ENCODE measurements at places on chromosomes 2 and 18. TPM values are rescaled to one million over a fixed set of nuclear protein-coding genes. Genes with fewer than 3 reads are reported as not detected.
A peak's percentile ranks its signal among the peaks of the same experiment; 100 is the strongest.

DNA sequence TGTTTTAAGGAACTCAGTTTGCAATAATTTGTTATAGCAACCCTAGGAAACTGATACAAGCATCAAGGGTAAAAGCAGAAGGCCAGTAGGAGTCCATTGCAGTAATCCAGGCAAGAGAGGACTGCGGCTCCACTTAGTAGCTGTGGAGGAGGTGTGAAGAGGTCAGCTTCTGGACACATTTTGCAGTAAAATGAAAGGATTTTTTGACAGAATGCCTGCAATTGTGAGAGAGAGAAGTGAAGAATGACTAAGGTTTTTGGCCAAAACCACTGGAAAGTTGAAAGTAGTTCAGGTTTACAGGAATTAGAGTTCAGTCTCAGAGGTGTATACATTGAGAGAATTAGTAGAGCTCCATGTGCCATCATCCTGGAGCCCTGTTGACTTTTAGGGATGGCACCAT, 129.5 kb downstream of the RHBDD1 start:
- DNase-seq, result no peak

- DNase-seq, result peak; percentile 18
Measured at GRCh38 chr18:50559752-50560680, at the start of gene MAPK4. Gene MAPK4 (plus strand): TSS chr18:50560087. CDS start chr18:50663959, 103,872 bp downstream.

DNA sequence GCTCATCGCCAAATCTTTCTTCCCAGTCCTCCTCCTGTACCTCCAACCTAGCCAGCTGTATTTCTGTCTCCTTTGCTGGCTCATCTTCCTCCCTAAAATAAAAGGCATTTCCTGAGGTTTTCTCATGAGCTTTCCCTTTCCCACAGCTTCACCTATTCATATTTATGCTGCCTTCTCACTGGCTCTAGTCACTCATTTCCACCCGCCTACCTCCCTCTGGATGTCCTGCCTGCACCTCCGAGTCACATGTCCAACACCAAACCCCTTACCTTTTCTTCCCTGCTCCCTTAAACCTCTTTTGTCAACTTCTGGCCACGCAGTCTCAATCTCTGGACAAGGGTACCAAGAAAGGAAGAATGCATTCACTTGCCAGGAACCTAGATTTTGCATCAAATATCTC, 2.8 kb downstream of the EIF2AK3 start:
- no peak for DNase-seq

- DNase-seq, result no peak
Measured at GRCh38 chr2:173187941-173188788, 112.5 kb downstream of the MAP3K20 start.

DNA sequence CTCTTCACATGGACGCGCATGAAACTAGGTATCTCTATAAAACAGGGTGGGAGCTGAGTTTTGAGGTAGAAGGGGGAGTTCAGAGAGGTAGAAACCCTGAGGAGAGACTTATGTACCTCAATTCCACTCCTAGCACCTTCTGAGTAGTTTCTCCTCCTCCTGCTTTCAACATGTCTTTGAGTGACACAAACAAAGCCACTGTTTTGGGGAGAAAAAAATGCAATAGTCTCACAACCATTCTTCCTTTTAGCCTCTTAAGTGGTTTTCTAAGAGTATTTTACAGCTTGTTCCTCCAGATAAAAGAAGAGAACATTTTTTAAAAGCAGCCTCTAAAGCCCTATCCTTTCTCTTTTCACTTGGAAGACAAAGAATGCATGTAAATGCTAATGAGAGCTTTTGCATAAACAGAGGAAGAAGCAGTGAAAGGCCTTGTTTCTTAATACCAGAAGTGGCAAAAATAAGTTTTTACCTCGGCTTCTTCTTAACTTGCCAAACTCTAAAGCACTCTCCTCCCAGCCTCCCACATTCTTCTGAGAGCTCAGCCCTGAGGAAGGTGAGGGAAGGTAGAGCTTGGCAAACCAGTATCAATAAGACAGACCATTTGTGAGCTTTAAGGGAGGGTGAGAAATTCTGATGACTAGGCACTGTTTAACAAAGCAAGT, 1304.4 kb upstream of the ACVR2A start:
- DNase-seq, result no peak

DNA sequence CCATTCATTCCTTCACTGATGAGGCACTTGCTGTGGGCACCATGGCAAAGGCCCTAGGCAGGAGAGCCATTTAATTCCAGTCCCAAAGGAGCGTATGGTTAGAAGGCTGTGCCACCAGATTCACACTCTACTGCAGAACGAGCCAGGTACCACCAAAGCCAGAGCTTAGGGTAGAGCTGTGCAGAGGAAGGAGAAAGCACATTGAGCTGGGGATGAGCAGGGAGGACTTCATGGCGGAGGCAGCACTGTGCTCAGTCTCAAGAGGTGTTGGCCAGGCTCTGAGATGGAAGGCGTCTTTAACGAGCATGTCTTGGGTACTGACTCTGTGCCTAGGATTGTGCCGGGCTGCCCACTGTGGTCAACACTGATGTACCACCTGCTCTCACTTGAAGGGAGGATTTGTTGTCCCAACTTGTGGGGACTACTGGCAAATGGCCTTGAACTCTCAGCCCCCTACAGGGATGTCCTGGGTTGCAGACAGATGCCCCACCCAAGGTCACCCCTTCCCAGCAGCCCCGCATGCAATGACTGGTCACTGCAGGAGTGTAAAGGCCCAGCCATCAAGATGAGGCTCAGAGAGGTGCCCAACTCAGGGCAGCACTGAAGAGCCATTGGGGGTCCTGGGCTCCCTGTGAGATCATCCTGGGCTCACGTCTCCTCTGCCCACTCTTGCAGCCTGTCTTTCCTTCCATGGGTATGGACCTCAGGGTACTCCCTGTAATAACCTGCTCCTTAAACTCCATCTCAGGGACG, 251.4 kb downstream of the GLI2 start:
- DNase-seq, result no peak

DNA sequence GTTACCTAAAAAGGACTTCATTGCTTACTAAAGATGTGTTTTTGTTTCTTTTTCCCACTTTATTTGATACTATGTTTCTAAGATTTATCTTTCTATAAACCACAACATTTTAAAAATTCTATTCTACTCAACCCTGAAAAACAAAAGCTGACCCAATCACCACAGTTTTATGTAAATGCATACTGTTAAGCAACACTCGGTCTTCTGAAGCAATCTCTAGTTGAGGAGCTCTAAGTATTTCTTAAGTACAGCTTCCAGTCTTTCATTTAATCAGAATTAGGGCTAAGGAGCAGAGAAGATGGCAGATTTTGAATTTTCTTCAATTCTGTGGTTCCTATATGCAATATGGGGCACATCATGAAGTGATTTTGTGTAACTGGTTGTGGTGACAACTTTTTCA, 72.2 kb upstream of the SLC4A10 start:
- no peak for DNase-seq

DNA sequence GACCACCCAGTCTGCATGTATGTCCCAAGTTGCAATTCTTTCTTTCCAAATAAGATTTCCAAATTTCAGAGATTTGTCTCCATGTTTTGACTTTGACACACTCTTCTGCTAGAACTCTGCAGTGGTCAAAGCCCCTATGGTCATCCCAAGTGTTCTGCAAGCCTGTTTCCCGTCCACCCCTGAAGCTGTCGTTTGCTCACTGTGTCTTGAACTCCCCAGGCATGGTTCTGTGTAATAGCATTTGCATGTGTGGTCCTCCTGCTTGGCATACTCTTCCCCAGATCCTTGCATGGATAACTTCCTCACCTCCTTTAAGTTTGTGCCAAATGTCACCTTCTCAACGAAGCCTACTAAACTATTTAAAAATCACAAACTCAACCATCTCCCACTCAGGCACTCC, 3.9 kb upstream of the MTLN start:
- DNase-seq, result no peak

GRCh38 chr18:25066516-25066915, 285.4 kb downstream of the ZNF521 start:
- DNase-seq, result no peak

DNA sequence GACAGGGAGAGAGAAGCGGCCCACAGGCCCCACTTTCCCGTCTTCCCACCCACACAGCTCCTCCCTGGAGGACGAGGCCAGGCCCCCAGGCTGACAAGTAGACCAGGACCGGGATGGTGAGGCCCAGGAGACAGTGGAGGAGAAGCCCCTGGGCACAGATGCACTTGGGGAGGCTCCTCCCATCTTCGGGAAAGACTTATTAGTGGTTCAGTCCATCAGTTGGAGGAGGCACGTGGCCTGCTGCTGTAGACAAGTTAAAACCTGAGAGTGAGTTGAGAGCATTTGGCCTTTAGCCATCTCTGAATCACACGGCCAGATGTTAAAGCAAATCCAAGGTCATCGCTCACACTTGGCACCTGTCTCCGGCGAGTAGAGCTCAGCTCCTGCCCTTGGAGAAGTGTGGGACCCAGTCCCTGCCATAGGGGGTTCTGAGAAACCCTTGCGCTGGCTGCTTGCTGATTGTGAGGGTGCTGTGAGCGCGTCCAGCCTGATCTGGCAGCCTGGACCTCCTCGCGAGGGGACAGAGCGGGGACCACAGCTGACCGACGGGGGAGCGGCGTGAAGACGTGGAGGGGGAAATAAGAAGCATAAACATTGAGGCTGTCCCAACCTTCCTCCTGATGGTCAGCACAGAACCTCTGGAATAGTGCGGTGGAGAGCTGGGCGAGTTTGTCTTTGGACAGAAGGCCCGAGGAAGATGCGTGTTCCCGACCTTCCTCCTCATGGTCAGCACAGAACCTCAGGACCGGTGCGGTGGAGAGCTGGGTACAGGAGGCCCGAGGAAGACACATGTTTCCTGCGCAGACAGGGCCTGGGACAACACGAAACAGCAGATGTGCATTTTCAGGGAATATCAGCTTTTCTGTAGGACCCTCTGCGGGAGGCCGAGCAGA, 24.7 kb upstream of the ALLC start:
- DNase-seq, result no peak

- no peak for DNase-seq
Measured at GRCh38 chr2:99398303-99398702, 61.1 kb downstream of the EIF5B start.

DNA sequence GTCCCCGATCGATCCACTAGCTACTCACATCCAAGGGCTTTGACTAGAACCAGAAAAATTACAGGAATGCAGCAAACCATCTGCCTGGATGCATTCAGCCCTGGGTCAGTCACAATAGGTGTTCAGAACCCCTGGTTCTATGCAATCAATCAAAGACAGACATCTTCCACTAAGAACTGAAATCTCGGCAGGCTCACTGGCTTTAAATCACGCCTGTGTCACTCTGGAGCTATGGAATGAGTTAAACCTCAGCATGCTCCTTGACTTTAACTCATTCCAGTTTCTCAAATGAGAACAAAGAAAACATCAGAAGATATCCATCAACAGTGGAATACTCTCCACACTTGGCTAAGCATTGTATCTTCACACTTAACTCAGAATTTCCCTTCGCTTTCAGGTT, 68.1 kb upstream of the SPTBN1 start:
- DNase-seq, result no peak

DNA sequence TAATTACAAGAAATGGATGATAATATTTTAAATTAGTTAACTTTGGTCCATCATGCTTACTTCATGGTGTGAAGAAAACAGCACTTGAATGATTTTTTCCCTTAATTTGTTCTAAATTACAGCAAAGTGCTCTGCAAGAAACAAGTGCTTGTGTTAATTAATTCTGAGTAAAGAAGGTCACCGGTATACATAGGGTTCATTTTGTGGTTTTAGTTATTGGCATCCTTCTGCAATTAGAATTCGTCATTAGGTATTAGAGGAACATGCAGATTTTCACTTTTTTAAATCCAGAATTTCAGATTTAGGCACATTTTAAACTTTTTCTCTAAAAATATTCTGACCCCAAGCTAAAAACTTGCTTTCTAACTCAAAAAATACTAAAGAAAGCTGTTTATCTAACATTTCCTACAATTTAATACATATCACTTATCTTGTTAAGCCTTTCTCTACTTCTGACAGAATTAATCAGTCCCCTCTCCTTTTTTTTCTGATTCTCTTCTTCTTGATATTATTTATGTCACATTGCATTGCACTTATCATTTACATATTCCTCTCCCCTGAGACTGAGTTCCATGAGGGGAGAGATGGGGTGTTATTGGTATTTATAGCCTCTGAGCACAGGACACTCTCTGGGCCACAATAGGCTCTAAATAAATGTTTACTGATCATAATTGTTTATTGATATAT, 129.2 kb downstream of the PLA2R1 start:
- no peak for DNase-seq

- no peak for DNase-seq
Measured at GRCh38 chr2:128162266-128162665, 71.3 kb downstream of the UGGT1 start.

GRCh38 chr2:84939426-84940087, 31.4 kb upstream of the KCMF1 start:
- no peak for DNase-seq

DNA sequence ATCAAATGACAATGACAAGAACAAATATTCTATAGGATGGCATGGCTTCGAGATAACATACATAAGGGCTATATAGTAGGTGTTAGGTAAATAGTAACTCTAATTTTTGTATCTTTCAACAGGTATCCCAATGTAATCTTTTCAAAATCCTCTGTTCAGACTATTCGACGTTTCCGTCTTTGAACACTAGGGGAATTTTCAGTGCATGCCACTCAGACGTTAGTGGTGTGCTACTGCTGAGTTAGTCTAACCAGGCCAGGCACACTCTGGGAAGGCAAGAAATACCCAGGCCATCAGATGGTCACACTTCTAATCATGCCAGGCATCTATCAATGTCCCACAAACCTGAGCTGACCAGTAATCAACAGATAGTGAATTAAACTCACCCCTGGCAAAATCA, 14.6 kb upstream of the CREG2 start:
- no peak for DNase-seq

DNA sequence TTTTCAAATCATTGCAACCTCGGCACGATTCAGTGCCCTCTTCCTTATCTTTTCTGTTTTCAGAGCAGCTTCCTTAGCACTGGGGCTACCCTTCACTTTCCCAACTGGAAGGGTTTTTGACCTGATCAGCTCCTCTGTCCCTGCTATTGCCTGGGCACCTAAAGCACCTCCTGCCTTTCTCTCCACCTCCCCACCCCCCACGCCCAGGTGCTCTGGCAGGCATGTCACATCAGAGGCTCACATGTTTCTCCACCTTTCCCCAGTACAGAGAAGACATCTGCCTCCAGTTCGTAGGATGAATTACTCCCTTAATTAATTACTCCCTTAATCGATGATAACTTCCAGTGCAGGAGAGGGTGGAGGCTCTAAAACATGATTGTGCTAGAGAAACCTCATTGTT, 88.7 kb upstream of the LCLAT1 start:
- DNase-seq, result no peak

DNA sequence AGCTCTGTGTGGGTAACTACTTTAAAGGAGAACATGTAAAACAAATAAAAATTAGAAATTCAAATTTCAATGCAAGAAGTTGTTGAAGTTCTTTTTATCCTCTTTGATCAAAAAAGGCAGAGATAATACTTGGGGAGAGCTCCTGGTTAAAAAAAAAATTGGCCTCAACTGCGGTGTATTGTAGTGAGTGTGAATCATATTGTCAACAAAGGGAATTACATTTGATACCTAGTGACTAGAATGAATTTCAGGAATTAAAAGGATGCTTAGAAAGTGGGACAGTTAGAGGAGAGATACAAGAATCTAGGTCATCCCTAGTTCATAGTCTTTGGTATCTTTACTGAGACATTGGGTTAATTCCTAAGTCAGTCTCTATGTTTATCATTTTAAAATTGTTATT, 473.0 kb downstream of the CCDC85A start:
- DNase-seq, result no peak

The FAP gene
- polyA plus RNA-seq, result 23.7 TPM

The NT5DC4 gene
- polyA plus RNA-seq, result not detected

The AFG3L2 gene
- 37.3 TPM for polyA plus RNA-seq

The CCBE1 gene
- polyA plus RNA-seq, result 36.2 TPM

The PSD4 gene
- 10.4 TPM for polyA plus RNA-seq

The UGT1A5 gene
- polyA plus RNA-seq, result not detected

All from left renal pelvis (tissue), 4 donors.